ENCODE measurements at places on chromosomes 1 and 21.

DNA sequence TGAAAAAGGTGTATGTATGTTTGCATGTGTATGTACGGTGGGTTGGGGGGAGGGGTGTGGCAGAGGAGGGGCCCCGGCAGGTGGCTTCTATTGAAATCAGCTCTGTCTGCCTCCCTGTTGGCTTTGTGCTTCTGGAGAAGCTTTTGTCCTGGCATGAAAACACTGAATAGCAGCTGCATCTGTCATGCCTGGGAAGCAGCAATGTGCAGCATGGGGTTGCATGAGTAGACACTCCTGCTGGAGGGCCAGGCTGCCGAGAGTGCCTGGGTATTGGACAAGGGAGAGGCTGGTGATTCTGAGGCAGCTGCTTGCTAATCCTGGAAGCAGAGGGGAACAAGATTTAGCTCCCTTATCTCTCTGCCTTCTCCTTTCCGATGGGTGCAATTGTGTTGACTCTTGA is 20.5 kb downstream of the MAPKAPK2 start:
- DNase-seq: no peak

DNA sequence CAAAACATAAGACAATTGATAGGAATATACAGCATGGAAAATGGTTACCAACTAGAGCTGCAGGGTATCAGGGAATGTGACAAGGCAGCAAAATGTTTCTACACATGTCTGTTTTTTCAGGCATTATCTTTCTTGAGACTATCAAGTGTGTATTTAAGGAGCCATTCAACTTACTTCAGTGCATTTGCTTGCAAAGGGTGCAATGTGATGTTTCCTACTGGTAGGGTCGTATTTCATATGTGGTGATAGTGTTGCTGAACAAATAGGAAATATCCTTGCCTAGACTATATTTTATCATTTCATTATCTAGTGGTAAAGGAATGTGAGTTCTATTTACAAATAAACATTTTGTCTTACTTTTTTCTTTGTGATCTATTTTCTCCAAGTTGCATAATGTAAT is 42.4 kb downstream of the PTPRC start:
- DNase-seq: no peak

DNA sequence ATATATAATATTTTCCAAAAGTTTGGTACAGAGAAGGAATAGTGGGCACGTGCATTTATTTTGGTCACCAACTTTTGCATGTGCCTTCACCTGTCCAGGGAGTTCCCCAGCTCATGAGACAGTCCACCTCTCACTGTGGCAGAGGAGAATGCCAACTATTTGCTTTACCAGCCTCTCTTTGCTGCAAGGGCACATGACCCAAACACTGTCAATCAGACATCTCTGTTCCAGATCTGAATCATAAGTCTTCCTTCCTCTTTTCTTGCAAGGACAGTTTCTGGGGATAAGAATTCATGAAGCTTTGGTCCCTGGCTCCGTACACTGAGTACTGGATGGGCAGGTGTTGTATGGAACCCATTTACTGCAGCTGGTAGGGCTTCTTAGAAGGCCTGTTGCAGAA is 38.6 kb downstream of the C1orf87 start:
- DNase-seq: no peak

DNA sequence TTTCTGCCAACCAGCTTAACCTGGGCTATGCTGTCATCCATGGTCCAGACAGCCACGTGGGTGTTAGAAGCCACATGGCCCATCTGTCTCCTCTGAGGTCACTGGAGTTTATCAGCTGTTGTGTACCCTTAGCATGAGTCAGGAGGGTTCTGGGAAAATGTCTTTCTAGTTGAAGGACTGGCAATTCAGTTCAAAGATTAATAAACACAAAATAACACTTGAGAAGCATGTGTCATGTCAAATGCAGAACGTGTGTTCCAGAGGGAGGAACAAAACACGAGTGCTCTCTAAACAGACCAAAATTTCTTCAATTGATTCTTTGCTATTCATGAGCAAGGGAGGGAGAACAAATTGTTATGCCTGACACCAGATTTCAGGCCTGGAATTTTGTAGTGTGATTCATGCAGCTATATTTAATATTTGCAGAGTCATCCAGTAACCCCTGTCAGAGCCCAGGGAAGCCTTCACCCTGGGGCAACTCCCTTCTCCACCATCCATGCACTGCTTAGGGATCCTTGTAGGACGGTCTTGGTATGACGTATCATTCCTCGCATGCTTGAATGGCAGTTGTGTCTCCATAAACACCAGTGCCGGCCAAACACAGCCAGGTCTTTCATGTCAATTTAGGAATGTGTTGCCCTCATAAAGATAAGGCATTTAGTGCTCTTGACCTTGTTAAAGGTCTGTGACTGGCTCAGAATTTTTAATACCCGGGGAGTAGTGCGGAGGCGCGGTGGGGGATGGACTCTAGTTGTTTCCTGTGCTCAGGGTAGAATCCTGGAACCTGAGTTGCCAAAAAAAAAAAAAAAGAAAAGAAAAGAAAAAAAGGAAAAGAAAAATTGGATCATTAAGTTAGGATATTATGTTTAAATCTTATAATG is 27.7 kb upstream of the DYRK1A start:
- peak; percentile 96 for DNase-seq

DNA sequence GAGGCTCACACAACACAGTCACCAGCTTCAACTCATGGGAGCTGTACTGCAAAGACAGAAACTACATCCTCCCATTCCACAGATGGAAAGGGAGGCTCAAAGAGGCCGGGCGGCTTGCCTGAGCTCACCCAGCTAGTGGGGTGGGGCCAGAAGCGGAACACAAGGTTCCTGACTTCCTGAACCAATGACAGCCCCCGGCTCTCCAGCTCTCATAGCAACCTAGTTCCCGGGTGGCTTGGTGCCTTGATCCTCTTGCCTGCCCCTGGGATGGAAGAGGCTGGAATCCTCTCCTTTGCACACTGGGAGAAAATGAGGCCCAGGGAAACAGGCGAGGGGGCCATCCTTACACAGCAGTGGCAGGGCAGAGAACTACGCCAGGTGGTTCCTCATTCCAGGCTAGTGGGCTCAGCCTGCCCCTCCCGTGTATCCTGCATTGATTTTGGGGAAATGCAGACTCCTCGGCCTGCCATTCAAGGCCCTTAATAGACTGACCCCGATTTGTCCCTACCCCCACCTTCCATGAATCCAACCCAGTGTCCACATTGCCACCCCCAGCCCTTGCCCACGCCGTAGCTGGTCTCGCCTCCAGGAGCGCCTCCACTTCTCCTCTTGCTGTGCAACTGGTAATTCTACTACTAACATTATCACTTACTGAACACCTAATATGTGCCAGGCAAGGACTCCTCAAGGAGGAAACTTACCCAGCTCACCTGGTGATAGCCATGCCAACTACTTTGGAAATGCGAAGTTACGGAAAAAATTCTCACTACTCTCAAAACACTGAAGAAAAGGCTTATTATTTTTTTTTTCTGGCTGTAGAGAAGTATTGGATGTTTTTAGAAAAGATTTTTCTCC is 5.0 kb downstream of the RAP1GAP start:
- DNase-seq: no peak

DNA sequence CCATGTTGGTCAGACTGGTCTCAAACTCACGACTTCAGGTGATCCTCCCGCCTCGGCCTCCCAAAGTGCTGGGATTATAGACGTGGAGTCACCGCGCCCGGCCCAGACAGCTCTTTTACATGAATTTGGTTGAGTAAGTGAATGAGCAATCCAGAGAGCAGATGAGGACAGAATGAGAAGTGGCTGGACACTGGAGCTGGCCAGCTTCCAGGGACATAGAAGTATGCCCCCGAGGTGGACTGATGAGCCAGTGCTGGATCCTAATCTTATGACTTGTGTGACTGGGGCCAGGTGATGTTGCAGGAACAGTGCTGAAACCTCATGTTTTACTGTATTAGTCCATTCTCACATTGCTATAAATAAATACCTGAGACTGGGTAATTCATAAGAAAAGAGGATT is 35.9 kb upstream of the KANK4 start:
- no peak for DNase-seq

GRCh38 chr1:116433275-116434257 is 60.5 kb downstream of the ATP1A1 start:
- DNase-seq: no peak

DNA sequence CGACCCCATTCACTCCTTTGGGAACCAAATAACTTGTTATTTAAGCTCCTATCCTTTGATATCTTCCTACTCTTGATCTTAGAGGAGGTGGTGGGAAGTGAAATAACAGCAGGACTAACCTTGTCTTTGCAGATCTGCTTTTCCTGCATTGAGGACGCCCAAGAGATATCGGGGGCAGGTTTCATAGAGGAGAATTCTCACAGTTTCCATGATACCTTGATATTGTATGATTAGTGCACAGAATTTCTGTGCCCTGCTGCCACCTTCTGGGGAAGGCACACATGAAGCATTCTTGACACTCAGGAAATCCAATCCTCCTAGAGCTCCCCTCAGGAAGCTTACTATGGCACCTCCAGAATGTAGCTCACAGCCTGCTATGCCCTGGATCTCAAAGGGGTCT is 1.6 kb downstream of the CD1B start:
- no peak for DNase-seq

- no peak for DNase-seq
Measured at GRCh38 chr1:52913014-52913413, 8.5 kb downstream of the ECHDC2 start.

GRCh38 chr1:233730809-233731208 is 116.9 kb downstream of the KCNK1 start:
- no peak for DNase-seq

DNA sequence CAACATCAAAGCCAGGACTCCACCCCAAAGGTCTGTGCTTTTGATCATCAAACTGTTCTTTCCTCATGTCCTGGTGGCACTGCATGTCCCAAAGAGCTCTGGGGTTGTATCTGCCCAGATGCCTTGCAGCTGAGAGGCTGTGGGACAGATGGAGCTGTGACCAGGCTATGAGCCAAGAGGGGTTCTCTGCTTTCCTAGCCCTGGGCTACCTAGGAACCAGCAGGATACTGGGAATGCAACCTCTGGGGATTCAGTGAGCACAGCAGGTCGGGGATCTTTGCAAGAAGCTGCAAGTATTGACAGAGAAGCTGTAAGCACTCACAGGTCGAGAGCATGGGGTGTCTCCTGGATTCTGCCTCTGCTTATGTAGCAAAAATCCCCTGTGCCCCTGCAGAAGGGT is 186.6 kb downstream of the GRIK3 start:
- DNase-seq: no peak

Measured in amniotic stem cell (primary cell).